ENCODE measurements at places on chromosomes 7 and 10.

DNA sequence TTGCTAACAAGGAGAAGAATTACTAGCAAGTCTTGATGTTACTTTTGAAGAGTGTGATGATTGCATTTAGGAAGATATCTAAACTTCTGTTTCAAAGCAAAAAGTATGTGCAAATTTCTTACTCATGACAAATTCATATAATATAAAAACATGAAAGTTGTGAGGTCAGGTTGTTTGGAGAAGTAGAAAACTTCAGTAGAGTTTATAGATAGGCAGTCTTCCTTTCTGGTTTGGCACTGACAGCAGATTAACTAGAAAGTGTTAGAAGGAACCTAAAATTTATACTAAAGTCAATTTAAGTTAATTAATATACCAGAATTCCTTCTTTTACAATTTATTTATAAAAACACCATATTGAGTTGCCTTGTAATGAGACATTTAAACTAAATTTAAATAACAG, 16.9 kb downstream of the PTEN start:
- no peak for DNase-seq

DNA sequence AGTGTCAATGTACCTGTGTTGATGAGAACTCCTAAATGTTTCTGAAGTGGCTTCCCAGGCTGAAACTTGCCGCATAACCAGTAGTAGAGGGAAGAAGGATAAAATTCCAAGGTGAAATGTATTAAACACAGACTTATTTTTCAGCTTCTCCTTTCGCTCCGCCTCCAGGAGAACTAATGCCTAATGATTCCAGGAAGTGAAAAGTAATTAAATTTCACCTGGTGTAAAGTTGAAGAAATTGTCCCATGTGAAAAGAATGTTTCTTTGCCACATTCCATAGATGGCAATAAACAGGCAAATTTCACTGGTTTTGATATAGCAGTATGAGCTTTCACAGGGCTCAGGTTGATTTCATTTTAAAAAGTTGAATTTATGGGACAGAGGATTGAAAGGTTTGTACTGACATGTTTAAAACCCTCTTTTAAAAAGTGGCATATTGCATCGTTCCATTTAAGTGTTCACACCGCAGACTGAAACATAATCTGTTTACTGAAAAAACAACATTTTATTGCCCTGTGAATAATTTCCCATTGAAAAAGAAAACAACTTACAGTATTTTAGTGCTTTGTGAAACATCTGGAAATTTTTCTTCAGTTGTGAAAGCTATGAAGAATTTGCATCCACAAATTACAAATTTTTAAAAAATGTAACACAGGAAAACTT, 453.4 kb upstream of the NFE2L3 start:
- DNase-seq = no peak

- DNase-seq = no peak
These were observed 62.5 kb upstream of the PALS2 start for GRCh38 chr7:24510759-24511158.

DNA sequence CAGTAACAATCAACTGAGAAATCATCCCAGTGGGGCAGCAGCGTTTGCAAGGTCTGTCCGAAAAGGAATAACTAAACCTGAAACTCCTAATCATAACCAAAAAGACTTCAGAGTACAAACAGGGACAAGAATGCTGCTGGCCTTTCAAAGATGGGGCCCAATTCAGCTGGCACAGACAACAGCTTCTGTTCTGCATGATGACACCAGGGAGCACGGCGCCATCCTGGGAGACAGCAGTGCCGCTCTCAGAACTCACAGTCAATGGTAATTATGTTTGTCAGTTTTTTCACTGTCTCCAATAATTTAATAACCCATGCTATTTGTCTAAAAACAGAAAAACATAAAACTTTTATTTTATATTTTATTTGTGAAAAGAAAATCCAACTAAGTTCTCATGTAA, 90.0 kb downstream of the LARP4B start:
- DNase-seq = no peak

DNA sequence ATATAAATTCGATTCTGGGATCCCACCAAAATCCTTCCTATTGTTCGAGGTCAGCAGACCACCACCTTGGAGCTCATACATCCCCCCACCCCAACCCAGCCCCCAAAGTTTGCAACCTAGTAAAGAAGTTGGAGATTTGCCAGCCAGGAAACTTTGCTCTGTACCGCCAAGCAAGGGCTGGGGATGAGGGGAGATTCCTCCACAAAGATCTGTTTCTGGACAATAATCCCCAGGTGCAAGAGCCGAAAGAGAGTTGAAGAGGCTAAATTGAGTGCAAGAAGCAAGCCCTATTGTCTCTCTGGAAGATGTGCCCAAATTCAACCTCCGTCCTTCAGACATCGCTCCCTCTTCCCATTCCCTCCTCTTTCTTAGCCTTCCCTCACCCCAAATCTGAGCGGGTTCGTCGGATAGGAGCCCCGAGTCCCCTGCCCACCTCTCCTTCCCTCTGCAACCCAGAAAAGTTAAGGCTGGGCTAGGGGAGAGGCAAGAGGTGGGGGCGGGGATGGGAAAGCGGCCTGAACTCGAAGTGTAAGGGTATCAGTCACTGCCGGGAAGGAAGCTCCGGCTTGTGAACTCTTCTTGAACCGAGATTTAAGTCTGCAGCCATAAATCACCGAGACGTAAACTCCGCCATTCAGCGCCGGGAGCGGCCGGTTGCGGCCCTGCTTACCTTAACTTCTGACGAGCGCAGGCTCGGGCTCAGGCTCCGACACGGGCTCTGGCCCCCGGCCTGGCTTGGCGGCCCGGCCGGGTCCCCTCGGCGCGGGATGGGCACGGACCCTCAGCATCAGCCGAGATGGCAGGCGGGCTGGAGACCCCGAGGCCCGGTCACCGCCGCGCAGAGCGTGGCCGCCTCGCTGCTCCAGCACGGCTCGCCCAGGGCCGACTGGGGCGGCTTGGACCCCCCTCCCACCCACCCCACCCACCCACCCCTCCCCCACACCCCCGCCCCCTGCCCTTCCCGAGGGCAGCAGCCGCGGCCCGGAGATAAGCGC, 10.8 kb upstream of the HOXA2 start:
- no peak for DNase-seq

DNA sequence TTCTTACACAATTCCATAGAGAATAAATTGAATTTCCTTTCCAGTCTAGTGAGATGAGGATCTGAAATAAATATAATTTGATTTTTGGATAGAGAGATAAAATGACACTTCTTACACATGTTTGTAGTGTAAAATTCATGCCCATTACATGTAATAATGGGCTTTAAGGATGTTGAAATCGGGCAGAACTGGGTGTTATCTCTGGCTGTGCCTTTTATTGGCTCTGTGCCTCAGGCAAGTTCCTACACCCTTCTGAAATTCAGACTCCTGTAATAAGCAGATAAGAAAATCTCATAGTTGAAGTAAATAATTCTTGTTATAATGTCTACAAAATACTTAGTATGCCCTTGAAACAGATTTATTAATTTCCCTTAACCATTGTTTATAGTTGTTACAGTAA, 125.6 kb downstream of the SEMA3A start:
- no peak for DNase-seq

DNA sequence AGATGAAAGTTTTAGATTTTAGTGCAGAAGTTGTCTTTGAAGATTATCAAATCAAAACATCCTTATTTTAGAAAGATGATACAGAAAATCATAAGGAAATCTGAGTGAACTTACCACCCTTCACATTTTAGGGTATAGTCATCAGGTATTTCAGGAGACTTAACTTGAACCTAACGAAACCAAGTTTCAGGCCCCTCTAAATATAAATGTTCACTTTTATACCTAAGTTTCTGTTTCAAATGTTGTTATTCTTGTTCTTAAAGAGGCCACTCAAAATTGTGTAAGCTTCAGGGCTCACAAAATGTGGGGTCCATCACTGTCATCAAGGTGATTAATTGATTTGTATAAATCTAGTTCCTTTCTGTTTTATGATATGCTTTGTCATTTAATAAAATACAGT, 216.2 kb downstream of the KIAA1217 start:
- no peak for DNase-seq

DNA sequence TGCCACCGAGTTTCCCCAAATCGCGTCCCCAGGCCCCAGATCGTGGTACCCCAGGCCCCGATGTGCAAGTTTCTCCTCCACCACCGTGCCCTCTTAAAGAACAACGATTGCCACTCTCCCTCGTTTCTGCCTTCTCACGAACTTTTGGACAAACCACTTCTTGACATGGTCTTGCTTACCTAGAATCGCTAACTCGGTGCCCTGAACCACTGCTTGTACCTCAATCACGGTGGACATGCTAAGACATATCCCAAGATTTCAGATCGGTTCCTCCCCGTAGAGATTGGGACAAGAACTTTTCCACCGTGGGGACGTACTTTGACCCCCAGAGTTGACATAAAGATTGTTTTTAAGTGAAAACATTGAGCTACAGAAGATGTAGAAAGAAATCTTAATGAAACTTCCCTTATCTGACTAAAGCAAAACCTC, 477 bp upstream of the ZC3HAV1 start:
- DNase-seq = no peak

DNA sequence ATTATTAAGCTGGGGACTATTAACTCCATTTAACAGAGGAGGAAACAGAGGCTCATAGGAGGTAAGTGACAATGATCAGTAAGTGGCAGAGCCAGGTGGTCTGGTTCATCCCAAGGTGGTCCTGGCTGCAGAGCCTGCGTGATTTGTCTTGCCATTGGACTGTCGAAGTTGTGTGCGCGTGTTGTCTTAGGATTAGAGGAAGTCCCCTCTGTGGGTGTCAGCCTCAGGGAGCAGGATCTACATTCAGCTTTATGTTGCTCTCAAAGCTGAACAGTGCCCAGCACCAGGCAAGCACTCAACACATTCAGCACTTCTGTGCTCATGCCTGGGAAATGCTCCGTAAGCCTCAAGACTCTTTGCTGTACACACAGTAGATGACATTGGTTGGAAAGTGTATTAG, 139.5 kb downstream of the HERPUD2 start:
- DNase-seq = no peak

DNA sequence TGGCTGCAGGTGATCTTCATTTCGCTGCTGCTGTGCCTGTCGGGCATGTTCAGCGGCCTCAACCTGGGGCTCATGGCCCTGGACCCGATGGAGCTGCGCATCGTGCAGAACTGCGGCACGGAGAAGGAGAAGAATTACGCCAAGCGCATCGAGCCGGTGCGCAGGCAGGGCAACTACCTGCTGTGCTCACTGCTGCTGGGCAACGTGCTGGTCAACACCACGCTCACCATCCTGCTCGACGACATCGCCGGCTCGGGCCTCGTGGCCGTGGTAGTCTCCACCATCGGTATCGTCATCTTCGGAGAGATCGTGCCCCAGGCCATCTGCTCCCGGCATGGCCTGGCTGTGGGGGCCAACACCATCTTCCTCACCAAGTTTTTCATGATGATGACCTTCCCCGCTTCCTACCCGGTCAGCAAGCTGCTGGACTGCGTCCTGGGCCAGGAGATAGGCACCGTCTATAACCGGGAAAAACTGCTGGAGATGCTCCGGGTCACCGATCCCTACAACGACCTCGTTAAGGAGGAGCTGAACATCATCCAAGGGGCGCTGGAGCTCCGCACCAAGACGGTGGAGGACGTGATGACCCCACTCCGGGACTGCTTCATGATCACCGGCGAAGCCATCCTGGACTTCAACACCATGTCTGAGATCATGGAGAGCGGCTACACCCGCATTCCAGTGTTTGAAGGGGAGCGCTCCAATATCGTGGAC, 1.3 kb downstream of the CNNM2 start:
- no peak for DNase-seq

GRCh38 chr10:78787125-78787524, 281.6 kb upstream of the ZMIZ1 start:
- no peak for DNase-seq

GRCh38 chr7:43484678-43485395, 98.1 kb upstream of the STK17A start:
- DNase-seq = no peak

- no peak for DNase-seq
These were observed 57.2 kb upstream of the OPALIN start for GRCh38 chr10:96415891-96416554.

- DNase-seq = no peak
These were observed 26.9 kb downstream of the EPDR1 start for GRCh38 chr7:37947138-37947940.

DNA sequence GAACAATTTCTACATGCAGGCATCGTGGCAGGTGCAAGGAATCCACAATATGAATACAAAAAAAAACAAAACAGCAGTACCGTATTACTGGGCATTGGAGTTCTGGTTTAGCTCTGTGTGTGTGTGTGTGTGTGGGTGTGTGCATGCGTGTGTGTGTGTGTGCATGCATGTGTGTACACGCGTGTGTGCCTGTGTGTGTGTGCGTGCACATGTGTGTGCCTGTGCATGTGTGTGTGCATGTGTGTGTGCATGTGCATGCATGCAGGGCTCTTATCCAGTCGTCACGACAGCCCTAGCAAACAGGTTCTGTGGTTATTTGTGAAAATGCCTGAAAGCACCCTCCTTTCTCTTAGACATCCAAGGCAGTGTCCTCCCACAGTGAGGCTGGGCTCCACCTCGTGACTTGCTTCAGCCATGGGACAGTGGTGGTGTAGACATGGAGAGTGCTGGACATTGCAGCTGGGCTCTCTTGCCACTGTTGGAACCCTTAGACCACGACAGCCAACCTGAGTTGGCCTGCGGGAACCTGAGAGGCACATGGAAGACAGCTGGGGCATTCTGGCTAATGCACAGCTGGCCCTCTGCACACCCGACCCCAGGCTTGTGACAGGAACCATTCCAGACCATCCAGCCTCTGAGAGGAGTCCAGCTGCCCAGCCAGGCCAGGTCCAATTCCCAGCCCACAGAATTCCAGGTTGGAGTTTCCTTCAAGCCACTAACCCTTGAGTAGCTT, 173.4 kb upstream of the SHH start:
- DNase-seq = no peak

- DNase-seq = no peak
These were observed 3.0 kb downstream of the KMT2E start for GRCh38 chr7:105016709-105017656.

GRCh38 chr7:106001886-106002285, 38.8 kb downstream of the CDHR3 start:
- DNase-seq = no peak

DNA sequence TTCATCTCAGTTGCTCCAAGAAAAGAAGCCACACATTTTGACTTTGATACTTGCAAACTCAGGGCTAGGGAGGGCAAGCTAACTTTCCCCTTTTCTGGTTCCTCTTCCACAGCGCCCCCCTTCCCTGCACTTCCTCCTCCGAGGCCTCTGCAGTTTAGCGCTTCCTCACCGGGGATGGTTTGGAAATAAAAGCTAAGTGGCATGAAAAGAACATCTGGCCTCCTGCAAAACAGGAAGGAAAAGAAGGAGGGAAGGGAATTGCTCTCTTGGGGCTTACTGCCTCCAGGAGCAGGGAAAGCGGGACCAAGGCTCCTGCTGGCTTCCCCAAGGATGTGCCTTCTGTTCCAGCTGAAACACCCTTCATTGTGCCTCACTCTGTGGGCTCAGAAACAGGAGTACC, 42.3 kb downstream of the PRKCQ start:
- no peak for DNase-seq

DNA sequence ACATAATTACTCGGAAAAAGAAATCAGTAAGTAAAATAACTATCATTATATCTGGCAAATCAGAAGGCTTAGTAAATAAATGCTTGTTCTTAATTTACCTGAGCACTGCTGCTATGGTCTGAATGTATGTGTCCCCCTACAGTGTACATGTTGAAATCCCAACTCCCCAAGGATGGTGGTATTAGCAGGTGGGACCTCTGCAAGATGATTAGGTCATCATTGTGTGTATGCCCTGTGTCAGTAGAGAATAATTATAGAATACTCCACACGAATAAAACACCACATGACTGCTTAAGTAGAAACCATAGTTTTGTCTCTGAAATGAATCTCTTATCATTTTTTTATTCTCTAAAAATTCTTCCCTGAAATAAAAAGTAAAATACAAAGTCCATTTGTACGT, 101.6 kb downstream of the RNF133 start:
- DNase-seq = no peak

Data from activated CD4-positive, CD25-positive, alpha-beta regulatory T cell treated with anti-CD3 and anti-CD28 coated beads, Interleukin-2, amount 50 U/mL, for 16 hours (primary cell).